ENCODE measurements at places on chromosomes 12 and 14.

GRCh38 chr12:93214523-93215289, 163.0 kb upstream of the NUDT4 start:
- no peak for DNase-seq

DNA sequence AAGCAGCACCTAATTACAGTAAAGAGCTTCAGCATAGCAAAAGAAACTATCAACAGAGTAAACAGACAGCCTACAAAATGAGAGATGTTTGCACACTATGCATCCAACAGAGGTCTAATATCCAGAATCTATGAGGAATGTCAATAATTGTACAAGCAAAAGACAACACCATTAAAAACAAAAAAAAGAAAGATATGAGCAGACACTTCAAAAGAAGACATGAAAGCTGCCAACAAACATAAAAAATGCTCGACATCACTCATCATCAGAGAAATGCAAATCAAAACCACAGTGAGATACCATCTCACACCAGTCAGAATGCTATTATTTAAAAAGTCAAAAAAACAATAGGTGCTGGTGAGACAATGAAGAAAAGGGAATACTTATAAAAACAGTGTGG, 273.1 kb downstream of the TMTC2 start:
- DNase-seq, result no peak

DNA sequence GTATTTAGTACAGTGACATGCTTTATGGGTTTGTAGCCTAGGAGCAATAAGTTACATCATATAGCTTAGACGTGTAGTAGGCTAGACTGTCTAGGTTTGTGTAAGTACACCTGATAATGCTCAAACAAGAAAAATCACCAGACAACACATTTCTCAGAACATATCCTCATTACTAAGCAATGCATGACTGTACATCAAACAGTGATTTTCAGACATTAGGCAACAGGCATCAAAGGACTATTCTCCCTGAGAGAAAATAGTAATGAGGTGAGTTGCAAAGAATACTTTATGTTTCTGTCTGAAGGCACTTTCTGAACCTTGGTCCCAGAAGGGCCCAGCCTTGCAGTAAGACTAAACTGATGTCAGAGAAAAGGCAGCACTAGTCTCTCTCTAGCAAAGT, 48.4 kb upstream of the SYT10 start:
- no peak for DNase-seq

DNA sequence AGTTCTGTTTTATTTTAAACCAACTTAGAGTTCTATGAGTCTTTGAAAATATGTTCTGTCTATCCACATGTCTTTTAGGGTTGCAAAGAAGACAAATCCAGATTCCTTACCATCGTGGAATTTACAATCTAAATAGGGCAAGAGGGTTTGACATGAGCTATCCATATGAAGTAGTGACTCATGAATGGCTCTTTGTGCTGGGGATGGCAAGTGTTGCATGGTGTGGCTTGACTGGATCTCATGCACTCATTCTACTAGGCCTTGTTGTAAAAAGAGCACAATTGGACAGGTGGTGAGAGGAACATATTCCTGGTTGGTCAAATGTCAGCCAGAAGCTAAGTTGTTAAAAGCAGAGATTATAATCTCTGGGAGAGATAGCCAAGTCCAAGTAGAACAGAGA, 509.1 kb downstream of the DIO2 start:
- DNase-seq, result no peak
